ENCODE measurements at places on chromosomes 7 and 10.

GRCh38 chr10:66714741-66715140 is 211.1 kb upstream of the LRRTM3 start:
- no peak for DNase-seq

DNA sequence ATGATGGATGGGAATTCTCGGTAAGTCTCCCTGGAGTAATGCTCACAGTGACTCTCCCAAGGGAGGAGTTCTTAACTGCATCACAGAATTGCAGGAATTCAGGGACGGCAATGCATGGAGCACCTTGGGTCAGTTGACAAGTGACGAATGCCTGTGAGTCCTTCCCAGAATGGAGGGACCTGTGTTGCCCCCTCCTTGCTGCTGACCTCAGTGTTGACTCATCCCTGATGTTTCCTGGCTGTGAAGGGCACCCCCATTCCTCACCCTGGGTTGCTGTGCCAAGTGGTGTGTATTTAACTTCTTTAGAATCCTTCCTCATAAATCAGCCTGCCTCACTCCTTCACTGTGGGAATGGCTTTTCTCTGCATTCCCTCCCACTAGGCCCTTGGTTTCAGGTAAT is 98.9 kb downstream of the LRMDA start:
- DNase-seq: no peak

GRCh38 chr7:25260862-25261494 is 32.7 kb upstream of the NPVF start:
- DNase-seq: no peak

GRCh38 chr7:3747467-3747866 is 446.4 kb downstream of the SDK1 start:
- DNase-seq: no peak

DNA sequence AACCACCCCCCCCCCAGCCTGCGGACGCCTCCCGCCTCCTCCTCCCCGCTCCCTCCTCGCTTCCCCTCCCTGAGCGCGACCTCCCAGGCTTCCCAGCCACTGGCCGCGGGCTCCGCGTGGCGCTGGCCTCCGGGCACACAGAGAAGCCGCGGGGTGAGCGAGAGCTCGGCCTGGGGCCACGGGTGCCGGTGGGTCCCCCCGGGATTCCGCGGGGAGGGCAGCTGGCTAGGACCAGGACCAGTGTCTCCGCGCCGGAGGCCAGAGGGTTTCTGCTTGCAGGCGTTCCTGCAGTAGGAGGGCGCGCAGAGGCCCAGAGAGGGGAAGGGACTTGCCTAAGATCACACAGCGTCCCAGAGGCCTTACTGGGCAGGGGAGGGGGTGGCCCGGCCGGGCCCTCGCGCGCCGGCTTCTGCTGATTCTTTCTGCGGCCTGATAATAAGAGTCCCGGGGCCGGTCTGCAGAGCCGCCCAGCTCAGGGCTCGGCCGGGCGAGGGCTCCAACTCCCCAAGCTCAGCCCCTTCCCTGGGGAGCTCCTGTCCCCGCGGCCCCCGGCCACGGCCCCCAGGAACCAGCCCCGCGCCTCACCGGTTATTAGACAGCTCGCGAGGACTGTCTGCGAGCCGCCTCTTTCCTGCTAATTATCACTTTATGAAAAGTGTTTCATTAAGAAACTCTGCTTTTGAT is 10.1 kb downstream of the UNCX start:
- no peak for DNase-seq

- no peak for DNase-seq
Observed at GRCh38 chr7:76395965-76396726, 13.4 kb downstream of the SSC4D start.

- no peak for DNase-seq
Observed at GRCh38 chr10:123974406-123974805, 82.8 kb upstream of the CPXM2 start.

GRCh38 chr7:138813945-138814344 is 15.9 kb upstream of the ATP6V0A4 start:
- no peak for DNase-seq
